PC-9 (cell line): ENCODE measurements at places on chromosomes 12 and 14. TPM values are rescaled to one million over a fixed set of nuclear protein-coding genes. Genes with fewer than 3 reads are reported as not detected.

GRCh38 chr12:2248901-2249381 lies 196.2 kb downstream of the CACNA1C start:
- no peak overlapping the region for H3K4me3 ChIP-seq
- no peak overlapping the region for H3K27ac ChIP-seq
- no peaks in the 10 kb centered on the region for H3K4me1 ChIP-seq
- no peak for DNase-seq
- H3K36me3 ChIP-seq: no peaks in the 10 kb centered on the region

DNA sequence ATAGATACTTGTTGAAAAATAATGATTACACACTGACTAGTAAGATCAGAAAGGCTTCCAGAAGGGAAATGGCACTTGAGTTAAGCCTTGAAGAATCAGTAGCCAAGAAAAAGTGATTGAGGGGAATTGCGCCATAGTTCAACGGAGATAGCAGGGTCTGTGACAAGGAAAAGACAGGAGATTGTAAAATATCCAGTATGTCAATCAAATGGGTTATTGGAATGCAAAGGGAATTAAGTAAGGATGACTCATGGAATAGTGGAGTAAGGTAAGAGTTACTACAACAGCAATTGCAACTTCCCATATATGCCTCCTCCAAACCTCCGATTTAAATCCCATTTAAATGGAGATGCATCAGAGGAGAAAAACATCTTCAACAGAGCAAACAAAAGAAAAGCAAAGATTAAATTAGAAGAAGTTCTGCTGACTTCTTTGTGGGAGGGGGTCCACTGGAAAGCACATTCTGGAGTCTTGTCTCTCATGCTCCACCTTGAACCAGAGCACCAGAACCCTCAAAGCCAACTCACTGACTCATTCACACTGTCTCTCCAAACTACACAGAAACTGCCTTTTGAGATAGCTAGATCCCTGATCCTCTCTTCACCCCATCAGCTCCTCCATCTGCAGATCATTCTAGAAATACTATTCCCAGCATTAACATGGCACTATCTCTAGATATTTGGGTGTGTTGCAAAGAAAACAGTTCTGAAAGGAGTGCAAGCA lies 138.2 kb downstream of the NUAK1 start:
- DNase-seq: no peak
- H3K27ac ChIP-seq: peak overlapping the region; percentile 40
- no peaks in the 10 kb centered on the region for H3K36me3 ChIP-seq
- peaks cover 30% of the 10 kb centered on the region for H3K4me1 ChIP-seq
- no peaks in the 10 kb centered on the region for H3K27me3 ChIP-seq

GRCh38 chr14:59846595-59846994 lies 24.0 kb downstream of the RTN1 start:
- H3K4me3 ChIP-seq: no peak overlapping the region
- no peaks in the 10 kb centered on the region for H3K36me3 ChIP-seq
- H3K27me3 ChIP-seq: no peaks in the 10 kb centered on the region
- H3K4me1 ChIP-seq: no peaks in the 10 kb centered on the region
- H3K27ac ChIP-seq: no peak overlapping the region
- DNase-seq: no peak

- H3K27ac ChIP-seq: no peak overlapping the region
- H3K4me3 ChIP-seq: no peak overlapping the region
- DNase-seq: no peak
These were observed 85.4 kb upstream of the CRY1 start for GRCh38 chr12:107178776-107179175.

The CRIP1 gene
- 296 and 374 TPM in 2 replicates for total RNA-seq

DNA sequence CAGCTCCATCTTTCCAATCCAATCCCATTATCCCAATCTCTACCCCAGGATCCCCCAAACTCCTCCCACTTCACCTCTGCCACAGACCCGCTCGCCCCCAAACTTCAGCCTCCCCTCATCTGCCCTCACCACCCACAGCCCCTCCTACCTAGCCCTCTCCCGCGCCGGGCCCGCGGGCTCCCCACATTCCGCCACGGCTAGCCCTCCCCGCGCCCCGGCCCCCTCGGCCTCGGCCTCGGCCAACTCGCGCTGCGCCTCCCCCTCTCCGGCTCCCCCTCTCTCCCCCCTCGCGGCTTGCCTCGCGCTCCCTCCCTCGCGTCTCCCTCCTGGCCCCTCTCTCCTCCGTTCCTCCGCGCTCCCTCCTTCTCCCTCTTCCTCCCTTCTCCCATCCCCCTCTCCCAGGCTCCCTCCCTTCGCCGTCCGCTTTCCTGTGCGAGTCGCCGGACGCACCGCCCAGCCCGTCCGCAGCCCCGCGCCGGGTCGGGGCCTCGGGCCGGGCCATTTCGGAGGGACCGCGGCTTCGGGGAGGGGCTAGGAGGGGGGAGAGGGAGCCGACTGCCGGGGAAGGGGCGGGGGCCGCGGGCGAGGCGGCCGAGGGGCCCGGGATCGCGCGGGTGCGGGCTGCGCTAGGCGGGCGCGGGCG lies at the start of gene ATN1:
Gene ATN1, plus strand, starts transcription at position 581 of the 643 bp plus-strand sequence. CDS start 6,043 bp downstream, outside the sequence.
- no peaks in the 10 kb centered on the region for H3K36me3 ChIP-seq
- H3K4me3 ChIP-seq: peak within 1 kb of the TSS; percentile 85
- DNase-seq: no peak

- H3K4me3 ChIP-seq: no peak overlapping the region
- H3K4me1 ChIP-seq: no peaks in the 10 kb centered on the region
- no peak for DNase-seq
- H3K27ac ChIP-seq: no peak overlapping the region
These were observed 230.2 kb downstream of the SLC41A2 start for GRCh38 chr12:104727726-104728465.

DNA sequence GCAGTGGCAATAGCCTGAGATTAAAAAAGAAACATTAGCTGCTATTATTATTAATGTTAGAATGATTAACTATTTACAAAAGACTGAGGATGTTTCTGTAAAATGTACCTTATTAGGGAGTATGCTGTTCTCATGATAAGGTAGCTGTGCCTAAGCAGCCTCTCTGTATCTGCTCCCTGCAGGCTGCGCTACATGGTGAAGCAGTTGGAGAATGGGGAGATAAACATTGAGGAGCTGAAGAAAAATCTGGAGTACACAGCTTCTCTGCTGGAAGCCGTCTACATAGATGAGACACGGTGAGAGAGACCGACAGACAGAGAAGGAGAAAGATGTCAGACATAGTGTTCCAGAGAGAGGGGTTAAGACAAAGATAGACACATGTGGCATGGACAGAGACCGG lies 17.4 kb downstream of the PDE1B start:
- H3K27me3 ChIP-seq: peaks cover 86% of the 10 kb centered on the region
- no peak overlapping the region for H3K27ac ChIP-seq
- H3K4me3 ChIP-seq: no peak overlapping the region
- DNase-seq: no peak

The PLCZ1 gene
- not detected in 2 replicates for total RNA-seq

The NOVA1 gene
- total RNA-seq: 0.68 and 1.1 TPM in 2 replicates

DNA sequence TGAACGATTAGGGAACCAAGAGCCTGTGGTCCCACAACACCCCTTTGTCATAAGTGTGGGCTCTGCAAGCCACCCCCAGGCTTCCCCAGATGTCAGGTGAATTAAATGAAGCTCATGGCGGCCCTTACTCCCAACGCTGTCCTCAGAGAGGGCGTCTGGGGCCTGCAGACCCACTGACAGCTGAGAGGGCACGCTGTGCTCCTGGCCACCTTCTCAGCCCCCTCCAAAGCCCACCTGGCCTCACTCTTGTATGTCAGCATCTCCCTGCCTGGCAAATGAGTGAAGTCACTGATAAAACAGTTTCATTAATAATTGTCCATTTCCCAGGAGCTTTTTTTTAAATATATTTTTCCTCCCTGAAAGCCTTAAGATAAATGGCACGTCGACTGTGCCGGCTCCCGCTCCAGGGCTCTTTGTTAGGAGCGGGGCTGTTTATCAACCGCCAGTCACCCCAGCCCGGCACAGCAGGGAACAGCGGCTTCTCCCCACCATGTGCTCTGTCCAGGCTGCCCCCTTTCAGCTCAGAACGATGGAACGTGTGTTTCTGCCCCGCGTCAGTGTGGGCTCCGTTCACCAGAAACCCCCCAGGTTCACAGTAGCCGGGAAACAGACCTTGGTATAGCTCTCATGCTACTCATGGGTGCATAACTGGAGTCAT lies 94.7 kb upstream of the SFSWAP start:
- H3K36me3 ChIP-seq: no peaks in the 10 kb centered on the region
- peak; percentile 30 for DNase-seq
- no peak overlapping the region for H3K4me3 ChIP-seq
- no peak overlapping the region for H3K27ac ChIP-seq
- peaks cover 100% of the 10 kb centered on the region for H3K27me3 ChIP-seq

- H3K27ac ChIP-seq: no peak overlapping the region
- DNase-seq: no peak
- peaks cover 22% of the 10 kb centered on the region; the same call in 1 of the 2 replicates for H3K27me3 ChIP-seq
- no peaks in the 10 kb centered on the region for H3K4me1 ChIP-seq
- no peaks in the 10 kb centered on the region for H3K36me3 ChIP-seq
- H3K4me3 ChIP-seq: no peak overlapping the region
These were observed 51.0 kb upstream of the TBX3 start for GRCh38 chr12:114735011-114735410.

The GPD1 gene
- total RNA-seq: 0.24 and 1.0 TPM in 2 replicates

GRCh38 chr12:22084852-22085251 lies 38.8 kb downstream of the CMAS start:
- no peak overlapping the region for H3K4me3 ChIP-seq
- no peaks in the 10 kb centered on the region for H3K27me3 ChIP-seq
- no peak overlapping the region for H3K27ac ChIP-seq
- H3K36me3 ChIP-seq: no peaks in the 10 kb centered on the region
- no peaks in the 10 kb centered on the region for H3K4me1 ChIP-seq
- DNase-seq: no peak

DNA sequence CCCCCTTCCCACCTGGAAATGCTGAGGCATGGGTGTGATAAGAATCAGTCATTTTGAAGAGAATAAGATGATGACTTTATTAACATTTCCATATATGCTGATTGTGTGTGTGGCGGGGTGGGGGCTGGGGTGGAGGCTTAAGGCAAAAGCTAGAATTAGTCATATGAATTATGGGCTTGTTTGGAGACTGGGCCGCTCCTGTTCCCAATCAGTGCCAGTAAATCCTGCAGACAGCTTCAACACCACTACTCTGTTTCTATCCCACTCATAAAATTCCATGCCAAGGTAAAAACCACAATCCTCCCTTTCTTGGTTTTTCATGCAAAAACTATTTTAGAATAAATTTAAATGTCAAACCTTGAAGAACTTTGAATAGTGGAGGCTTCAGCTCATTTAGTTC lies 29.9 kb upstream of the SLC38A2 start:
- no peaks in the 10 kb centered on the region for H3K36me3 ChIP-seq
- H3K4me3 ChIP-seq: no peak overlapping the region
- no peak overlapping the region for H3K27ac ChIP-seq
- H3K4me1 ChIP-seq: no peaks in the 10 kb centered on the region

DNA sequence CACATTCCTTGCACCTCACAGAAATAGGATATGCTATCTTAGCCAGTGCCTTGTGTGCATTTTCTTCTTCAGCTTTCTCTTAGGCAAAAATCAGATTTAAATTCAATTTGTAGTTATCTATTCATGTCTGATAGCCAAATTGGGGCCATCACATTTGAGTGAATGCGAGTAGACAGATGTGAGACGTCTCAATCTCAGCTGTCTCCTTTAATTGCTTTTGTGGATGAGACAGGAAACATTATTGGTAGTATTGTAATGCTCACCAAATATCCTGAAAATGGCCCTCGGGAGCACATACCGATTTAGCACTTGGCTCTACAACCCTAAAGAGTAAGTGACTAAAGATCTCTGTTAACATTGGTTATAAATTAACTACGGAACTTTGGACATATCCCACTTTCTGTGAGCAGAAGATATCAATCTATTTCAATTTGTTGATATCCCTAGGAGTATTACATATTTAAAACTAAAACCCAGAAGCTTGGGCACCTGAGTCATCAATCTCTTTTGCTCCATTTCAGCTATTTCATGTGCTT lies 1012.5 kb upstream of the TMEM132C start:
- H3K27me3 ChIP-seq: peaks cover 4% of the 10 kb centered on the region; the same call in 1 of the 2 replicates
- no peaks in the 10 kb centered on the region for H3K4me1 ChIP-seq
- no peak for DNase-seq
- no peak overlapping the region for H3K27ac ChIP-seq

GRCh38 chr12:89461649-89462612 lies 62.7 kb downstream of the GALNT4 start:
- H3K4me3 ChIP-seq: peak overlapping the region; percentile 28; the same call in 1 of the 2 replicates
- no peaks in the 10 kb centered on the region for H3K27me3 ChIP-seq
- peaks cover 4% of the 10 kb centered on the region for H3K4me1 ChIP-seq

DNA sequence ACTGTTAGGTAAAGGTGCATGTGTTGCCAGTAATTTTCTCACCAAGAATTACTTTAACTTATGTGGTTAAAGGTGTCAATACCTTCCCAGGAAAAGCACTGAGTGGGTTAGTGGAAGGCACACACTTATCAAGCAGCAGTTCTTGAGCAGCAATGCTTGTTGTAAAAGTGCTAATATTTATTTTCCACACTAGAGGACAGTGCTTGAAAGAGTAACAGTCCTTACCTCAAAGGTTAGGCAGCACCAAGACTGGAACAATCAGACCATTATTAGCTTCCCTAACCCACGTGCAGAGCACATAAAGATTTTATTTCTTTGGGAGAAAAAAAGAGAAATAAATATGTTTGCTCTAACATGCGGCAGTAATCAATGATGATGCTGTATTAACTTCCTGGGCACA lies 48.8 kb upstream of the KRR1 start:
- H3K4me3 ChIP-seq: no peak overlapping the region
- no peak for DNase-seq
- no peaks in the 10 kb centered on the region for H3K36me3 ChIP-seq
- H3K27ac ChIP-seq: no peak overlapping the region

The SPTB gene
- 0.50 and 1.5 TPM in 2 replicates for total RNA-seq

DNA sequence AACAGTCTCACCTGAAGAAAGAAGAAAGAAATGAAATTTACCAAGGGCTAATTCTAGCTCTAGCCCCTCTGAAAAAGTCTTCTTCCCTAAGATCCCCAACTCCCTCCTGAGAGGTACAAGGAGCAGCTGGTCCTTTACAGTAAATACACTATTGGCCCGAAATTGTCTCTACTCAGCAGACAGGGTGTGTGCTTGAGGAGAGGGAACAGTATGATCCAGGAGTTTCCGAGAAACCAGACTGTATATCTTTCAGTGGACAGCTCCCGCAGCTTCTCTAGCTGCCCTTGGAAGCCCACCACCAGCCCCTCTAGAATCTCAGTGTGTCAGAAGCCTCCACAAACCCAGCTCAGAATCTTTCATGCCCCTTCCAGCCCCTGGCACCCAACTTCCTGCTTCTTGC lies 8.1 kb downstream of the GPR84 start:
- no peak overlapping the region for H3K27ac ChIP-seq
- 0 out of 2 replicates have a peak, but pooled peaks cover 4% of the 10 kb centered on the region for H3K36me3 ChIP-seq
- no peaks in the 10 kb centered on the region for H3K27me3 ChIP-seq
- peaks cover 14% of the 10 kb centered on the region for H3K4me1 ChIP-seq
- H3K4me3 ChIP-seq: no peak overlapping the region
- no peak for DNase-seq

GRCh38 chr12:16349131-16349460 lies 1.7 kb downstream of the MGST1 start:
- peak; percentile 86 for DNase-seq
- peaks cover 26% of the 10 kb centered on the region for H3K36me3 ChIP-seq
- H3K4me1 ChIP-seq: peaks cover 43% of the 10 kb centered on the region
- no peaks in the 10 kb centered on the region for H3K27me3 ChIP-seq
- H3K27ac ChIP-seq: peak overlapping the region; percentile 96

The SERPINA9 gene
- total RNA-seq: not detected in 2 replicates
